ENCODE measurements at places on chromosomes 7 and 10.

GRCh38 chr10:118139321-118139720 is 92.6 kb upstream of the RAB11FIP2 start:
- no peak for DNase-seq

DNA sequence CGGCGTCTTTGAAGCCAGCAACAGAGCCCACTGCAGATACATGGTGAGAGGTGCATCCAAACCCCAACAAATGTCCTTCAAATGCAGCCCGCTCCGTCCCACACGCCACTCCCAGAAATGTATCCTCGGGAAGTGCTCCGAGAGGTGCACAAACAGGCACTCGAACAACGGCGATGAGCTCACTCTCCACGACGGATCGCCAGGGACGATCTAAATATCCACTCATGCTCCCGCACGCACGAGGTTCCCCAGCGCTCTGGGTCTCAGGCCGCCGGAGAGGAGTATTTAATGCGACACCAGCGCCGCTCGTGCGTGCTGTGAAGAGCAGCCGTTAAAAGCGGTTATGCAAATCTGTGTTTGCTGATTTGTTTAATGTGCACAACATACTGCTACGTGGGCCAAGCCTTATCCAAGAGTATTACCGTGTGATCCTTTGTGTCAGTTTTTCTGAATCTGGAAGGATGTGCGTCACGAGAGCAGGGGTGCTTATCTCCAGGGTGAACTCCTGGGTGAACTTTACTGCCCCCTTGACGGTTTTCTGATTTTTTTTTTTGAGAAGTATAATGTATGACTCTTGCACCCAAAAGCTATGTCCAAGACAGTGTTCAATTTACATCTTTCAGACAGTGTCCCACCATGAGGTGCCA is 48.5 kb upstream of the PPP2R2D start:
- no peak for DNase-seq

DNA sequence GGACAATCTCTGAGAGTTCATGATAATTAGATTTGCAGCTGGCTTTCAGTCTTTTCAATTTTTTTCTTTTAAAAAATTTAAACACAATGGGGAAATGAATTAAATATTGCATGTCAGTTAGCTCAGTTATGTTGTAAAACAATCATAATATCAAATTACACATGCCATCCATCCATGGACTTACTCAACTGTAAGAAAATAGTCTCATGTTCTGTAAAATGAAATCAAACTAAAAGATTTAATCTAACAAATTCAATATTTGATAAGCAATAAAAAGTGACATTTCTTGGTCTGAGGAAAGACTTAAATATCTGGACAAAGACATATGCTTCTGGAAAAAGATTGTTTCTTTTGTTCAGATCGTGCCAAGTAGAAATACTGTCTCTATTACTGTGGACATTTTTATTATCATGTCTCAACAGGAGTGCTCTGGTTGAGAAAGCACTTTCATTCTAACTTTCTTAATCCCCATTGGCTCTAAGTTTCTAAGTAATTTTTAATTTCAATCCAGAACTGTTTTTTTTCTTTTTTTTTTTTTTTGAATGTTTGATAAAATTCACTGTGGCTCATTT is 179.2 kb upstream of the FAM3C start:
- no peak for DNase-seq

DNA sequence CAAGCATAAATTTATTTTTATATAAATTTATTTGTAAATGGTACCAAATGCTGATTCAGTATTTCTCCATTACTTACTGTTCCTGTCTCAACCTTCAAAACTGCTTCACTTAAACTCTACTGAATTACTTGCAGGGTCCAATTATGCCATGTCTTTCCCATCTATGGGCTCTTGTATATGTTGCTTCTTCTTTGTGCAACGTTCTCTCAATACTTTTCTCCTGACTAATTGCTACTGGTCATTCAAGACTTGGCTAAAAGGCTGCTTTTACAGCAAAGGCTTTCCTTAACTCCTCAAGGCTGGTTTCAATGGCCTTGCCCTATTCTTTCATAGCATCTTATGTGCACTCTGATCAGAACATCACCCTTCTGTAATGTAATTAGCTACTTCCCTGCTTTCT is 67.9 kb downstream of the RNLS start:
- no peak for DNase-seq

- no peak for DNase-seq
Measured at GRCh38 chr10:72059843-72060822, 28.2 kb downstream of the SPOCK2 start.

GRCh38 chr10:6187278-6187677 is 15.5 kb upstream of the PFKFB3 start:
- no peak for DNase-seq

DNA sequence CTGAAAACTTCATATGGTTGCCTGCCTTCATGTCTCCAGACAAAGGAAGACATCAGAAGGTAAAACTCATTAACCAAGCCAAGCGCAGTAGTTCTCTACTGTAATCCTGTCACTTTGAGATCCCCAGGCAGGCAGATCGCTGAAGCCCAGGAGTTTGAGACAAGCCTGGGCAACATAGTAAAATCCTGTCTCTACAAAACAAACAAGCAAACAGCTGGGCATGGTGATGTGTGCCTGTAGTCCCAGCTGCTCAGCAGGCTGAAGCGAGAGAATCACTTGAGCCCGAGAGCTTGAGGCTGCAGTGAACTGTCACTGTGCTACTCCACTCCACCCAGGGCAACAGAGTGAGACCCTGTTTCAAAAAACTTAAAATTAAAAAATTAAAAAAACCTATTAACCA is 467.4 kb upstream of the SORCS1 start:
- no peak for DNase-seq

DNA sequence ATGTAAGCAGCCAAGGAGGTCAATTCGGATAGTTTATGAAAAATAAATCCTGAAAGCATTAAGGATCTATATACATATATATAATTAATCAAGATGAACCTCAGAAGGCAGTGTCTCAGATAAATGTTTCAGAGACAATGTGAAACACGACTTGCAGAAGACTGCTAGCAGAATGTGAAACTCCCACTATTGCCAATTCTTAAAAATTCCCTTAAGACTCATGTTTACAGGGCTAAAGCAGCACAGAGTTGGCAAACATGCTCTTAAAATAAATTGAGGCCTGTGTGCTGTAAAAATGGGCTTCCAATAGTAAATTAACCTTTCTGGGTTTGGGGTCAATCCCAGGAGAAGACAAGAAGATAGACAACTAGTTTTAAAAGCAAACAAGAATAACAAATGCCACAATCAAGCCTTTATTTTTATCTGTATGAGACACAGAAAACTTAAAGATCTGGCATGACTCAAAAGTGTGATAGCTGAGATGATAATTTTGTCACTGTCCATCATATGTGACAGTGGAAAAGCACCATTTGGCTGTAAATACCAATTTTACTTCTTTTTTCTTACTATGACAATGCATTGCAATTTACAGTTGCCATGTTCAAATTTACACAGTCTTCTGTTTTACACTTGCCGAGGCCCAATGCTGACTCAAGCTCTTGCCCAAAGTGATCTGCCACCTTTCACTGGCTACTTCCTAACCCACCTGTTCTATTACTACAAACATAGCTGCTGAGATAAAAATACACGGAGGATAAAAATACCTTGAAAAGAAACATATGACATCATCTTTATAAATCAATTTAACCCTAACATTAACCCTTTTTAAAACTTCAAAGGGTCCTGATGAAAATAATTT is 78.6 kb downstream of the CHCHD3 start:
- DNase-seq, result no peak

- DNase-seq, result no peak
Measured at GRCh38 chr7:21902240-21902639, 43.5 kb downstream of the CDCA7L start.

GRCh38 chr10:24726626-24727025 is 2.9 kb upstream of the ARHGAP21 start:
- no peak for DNase-seq

DNA sequence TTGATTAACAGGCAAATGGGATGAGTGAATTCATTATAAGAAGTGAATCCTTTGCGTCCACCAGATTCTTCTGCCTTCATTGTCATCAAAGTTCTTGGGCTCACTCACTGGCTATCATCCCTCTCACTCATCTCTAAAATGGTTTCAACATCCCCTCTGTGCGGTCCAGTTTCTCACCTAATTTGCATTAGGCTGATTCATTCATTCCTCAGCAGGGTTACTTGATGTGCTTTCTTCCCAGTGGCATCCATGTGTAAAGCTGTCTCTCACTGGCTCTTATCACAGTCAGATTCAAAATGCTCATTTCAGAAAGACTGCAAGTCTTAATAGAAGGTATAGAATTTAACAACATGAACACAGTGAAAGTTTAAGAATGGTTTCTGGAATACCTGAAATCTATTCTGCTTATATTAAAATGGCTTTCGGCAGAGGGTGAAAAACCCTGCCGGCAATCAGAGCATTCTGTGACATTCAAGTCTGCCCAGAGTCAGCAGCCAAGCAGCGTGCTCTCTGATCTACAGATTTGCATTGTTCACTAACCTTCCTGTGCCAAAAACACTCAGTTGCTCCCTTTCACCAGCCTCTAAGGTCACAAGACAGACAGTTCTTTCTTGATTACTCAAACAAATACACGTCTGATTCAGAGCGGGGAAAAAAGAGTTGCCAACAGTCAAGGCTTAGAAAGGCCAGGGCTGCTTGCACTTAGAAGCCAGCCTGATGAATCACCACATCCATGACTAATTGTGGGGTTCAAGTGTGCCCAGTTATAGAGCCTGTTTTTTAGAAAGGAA is 106.7 kb downstream of the TES start:
- no peak for DNase-seq

GRCh38 chr7:135801045-135801693 is 52.6 kb upstream of the FAM180A start:
- peak; percentile 72 for DNase-seq

DNA sequence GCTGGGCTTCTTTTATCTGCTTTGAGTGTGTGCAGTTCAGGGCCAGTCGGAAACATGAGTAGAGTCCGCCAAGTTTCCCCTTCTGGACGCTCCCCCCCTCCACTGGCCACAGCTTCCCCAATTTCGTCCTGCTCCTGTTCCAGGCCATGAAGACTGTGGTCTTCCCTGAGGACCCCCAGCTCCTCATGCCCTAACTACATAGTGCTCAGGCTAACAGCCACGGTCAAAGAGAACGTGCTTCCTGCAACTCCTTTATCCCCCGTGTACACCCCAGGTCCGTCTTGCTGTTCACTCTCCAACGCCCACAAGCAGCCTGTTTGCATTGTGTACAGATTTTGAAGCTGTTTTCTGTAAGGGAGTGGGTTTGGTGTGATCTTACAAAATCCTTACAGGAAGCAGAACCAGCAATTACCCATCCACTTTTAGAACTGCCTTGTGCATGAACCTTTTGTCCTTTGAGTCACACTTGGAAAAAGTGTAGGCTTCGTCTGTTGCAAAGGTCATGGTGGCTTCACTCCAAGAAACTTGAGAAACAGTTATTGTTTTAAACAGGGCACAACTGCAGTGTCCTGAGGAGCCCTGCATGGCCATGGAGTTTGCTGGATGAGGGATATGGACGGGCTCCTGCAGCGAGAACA is 77.0 kb upstream of the FAM20C start:
- peak; percentile 94 for DNase-seq

DNA sequence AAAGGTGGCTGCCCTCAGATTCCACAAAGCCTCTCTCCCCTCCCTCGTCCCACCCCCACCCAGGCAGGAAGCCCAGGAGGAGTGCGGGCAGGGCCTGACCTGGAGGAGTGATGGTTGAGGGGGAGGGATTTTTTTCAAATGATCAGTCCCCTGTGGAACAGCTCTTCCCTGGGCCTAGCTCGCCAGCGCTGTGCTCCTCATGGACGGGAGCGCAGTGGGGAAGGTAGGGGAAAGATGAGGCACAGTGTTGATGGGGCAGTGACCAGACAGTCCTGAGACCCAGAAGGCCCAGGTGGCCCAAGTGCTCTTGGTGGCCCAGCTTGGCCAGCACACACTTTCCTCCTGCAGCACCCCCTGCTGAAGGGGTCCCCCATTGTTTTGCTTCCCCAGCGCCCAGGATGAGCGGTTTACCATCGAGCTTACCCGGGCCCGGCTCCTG is 8.5 kb downstream of the SAP25 start:
- no peak for DNase-seq

DNA sequence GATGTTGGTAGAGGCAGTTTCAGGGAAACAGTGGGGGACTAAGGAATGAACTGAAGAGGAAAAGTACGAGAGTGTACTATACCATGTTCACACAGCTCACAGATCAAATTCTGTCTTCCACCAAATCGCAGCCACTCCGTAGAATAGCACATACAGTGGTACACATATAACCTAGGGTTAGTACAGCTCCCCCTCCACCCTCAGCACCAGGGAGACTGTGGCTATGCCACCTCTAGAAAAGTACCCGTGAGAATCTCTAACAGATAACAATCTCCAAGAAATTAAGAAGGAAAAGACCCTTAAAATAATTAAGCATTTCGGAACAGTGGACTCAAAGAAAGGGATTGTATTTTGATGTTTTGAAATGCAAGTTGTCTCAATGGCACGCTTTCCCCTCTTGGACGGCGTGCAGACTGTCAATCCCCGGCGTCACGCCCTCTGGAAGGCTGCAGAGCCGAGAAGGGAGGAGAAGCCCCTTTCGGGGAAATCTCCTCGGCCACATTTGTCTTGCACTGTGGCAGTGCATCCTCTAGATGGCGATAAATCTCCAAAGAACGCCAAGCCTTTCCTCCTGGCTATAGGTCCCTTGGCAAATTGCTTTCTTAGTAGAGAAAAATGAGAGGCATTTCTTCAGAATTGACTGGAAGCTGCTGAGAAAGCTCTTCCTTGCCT is 345.0 kb downstream of the REEP3 start:
- DNase-seq, result peak; percentile 44

GRCh38 chr10:107230887-107231286 is 66.4 kb upstream of the SORCS1 start:
- DNase-seq, result no peak

GRCh38 chr10:83539528-83540308 is 599.6 kb upstream of the GHITM start:
- no peak for DNase-seq

GRCh38 chr10:93514521-93514920 is 18.1 kb downstream of the CEP55 start:
- no peak for DNase-seq

- DNase-seq, result no peak
Measured at GRCh38 chr7:128004623-128005022, 26.6 kb downstream of the LRRC4 start.

DNA sequence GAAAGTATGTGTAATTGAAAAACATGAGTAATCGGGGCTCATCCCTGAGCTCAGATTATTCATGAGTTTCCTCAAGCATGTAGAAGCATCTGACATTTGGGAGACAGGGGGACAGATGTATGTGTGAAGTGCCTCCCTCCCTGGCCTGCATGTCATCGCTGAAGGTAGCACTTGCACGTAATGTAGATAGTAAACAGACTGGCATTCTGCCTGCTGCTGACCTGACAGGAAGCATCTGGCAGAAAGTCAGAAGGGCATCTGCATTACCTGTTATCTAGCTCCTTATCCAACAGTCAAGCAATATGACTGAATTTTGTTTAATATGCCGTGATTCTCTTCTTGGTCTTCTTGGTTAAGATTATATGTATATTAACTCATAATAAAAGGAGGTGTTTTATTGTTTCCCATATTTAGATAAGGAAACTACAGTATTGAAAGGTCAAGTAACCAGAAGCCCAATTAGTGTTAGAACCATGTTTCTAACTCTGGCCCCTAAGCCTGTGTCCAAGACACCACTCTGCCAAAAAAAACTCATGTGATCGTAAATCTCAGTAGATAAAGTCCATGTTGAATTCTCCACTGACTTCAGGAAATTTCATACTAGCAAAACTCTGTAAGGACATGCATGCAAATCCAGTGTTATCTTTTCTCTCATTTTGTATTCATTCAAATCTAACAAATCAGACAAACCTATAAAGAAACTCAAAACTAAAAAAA is 918.1 kb upstream of the MBL2 start:
- no peak for DNase-seq

- no peak for DNase-seq
Measured at GRCh38 chr10:51344371-51344770, 270.1 kb downstream of the PRKG1 start.
